Fibroblast of skin of abdomen (primary cell): ENCODE measurements at places on chromosomes 5 and 9.

DNA sequence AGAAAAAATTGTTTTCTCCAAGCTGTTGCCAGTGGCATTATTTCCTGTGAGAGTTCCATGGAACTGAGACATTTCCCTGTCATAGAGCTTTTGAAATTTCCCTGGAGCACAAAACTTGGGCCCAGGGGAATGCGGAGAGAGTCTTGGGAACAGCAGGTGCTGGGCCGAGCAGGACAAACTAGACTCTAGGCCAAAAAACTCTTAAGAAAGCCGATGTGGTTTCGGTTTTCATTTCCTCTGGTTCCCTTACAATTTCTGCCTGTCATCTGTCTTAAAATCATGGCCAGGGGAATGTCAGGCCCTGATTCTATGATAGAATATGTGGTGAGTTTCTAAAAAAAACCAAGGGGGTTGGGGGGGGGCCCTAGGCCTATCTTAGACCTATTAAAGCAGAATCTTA, 4.6 kb downstream of the SLC35A4 start:
- DNase-seq, result no peak

- no peak for DNase-seq
Measured at GRCh38 chr5:63928451-63928850, 33.8 kb downstream of the HTR1A start.

- no peak for DNase-seq
Measured at GRCh38 chr5:11164531-11165294, 403.7 kb upstream of the DAP start.

GRCh38 chr5:132103969-132104391, 30.4 kb downstream of the CSF2 start:
- no peak for DNase-seq

DNA sequence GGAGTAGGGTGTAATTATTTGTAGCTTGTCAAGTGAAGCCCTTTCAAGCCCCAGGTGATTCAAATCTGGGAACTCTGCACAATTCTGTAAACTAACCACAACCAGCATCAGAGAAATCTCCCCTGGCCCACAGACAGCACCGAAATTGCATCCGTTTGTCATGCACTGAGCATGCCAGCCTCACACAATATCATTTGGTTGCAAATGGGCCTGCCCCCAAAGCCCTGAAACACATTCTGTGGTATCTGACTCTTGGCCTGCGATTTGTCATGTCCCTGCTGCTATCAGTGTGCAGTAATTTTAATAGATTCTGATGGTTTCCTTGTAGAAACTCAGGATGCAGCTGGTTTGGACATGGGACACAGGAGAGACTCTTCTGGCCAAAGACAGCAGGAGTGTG, 35.3 kb downstream of the SNX24 start:
- peak; percentile 22 for DNase-seq

GRCh38 chr9:96510258-96510657, 60.3 kb downstream of the HABP4 start:
- no peak for DNase-seq

- peak; percentile 54 for DNase-seq
Measured at GRCh38 chr9:136944212-136944518, 373 bp downstream of the FBXW5 start.

DNA sequence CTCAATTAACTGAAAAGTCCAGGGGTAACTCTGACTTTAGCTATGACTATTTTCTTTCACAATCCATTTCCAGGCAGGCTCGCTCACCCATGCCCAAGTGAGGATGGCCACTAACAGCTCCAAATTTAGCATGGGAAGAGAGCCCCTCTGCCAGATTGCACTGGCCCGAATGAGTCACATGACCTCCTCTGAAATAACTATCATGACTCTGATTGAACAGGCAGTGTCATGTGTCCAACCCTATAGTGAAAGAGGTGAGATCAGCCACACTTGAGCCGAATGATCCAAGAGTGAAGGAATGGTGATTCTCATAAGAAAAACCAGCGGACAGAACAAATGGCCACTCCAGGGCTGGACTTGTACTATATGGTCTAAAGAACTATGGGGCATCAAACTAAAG, 242.3 kb downstream of the NSG2 start:
- no peak for DNase-seq

DNA sequence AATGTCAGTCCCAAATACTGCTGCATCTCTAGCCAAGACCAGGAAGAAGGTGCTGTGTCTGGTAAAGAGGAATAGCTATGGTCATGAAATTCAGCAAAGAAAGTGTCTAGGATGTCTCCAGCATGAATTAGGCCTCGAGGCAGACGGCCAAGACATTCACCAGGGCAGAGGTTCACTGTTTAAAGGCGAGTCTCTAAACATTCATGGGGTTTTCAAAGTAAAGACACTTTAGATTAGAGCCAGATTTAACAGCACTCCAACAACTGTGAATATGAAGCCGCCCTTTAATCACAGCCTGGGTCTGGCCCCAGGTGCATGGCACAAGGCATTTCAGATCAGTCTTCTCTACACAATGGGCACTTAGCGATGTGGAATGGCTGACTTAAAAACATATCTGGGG, 95.0 kb downstream of the ANKH start:
- no peak for DNase-seq

GRCh38 chr5:139671096-139671841, 23.1 kb downstream of the CXXC5 start:
- no peak for DNase-seq

DNA sequence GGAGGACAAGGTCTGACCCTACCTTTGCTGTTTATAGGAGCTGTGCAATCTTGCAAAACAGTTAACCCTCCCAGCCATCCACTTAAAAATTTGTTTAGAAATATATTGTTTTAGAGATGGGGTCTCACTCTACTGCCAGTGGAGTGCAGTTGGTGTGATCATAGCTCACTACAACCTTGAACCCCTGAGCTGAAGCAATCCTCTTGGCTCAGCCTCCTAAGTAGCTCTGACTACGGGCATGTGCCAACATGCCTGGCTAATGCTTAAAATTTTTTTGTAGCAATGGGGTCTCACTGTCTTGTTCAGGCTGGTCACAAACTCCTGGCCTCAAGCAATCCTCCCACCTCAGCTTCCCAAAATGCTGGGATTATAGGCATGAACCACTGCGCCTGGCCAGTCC, 120.2 kb upstream of the PJA2 start:
- no peak for DNase-seq

- no peak for DNase-seq
Measured at GRCh38 chr5:155822177-155822576, 504.8 kb upstream of the SGCD start.

GRCh38 chr5:34686762-34687268, 30.7 kb downstream of the RAI14 start:
- peak; percentile 96 for DNase-seq

DNA sequence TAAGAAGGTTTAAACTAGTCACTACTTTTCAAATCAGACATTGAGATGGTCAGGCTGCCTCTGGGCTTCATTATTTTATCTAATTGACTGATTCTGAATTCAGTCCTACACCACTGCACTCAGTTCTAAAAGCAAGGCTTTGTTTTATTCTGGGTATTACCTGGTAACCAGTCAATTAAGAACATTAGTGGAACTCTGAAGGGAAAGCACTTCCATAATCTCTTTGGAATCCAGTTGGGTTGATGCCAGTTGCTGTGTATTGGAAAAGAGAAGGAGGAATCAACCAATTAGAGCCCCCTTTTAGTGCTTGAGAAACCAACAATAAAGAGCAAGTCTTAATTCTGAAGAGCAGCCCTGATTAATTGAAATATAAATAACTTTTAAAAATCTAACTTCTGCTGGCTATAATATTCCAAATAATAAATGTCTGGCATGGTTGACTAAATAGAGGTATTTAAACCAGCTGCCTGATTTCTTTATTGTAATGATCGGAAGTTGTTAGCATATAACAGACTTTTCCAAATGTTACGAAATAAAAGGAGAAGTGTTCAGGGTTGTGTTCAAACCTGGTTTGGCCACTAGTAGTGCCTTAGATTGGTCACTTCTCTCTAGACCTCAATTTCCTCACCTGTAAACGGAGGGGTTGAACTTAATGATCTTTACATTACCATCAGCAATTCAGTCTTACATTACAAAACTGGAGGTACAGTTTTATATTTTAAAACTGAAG, 32.0 kb downstream of the CPEB4 start:
- DNase-seq, result peak; percentile 43

- DNase-seq, result no peak
Measured at GRCh38 chr5:157744051-157745011, 819 bp downstream of the LSM11 start.

DNA sequence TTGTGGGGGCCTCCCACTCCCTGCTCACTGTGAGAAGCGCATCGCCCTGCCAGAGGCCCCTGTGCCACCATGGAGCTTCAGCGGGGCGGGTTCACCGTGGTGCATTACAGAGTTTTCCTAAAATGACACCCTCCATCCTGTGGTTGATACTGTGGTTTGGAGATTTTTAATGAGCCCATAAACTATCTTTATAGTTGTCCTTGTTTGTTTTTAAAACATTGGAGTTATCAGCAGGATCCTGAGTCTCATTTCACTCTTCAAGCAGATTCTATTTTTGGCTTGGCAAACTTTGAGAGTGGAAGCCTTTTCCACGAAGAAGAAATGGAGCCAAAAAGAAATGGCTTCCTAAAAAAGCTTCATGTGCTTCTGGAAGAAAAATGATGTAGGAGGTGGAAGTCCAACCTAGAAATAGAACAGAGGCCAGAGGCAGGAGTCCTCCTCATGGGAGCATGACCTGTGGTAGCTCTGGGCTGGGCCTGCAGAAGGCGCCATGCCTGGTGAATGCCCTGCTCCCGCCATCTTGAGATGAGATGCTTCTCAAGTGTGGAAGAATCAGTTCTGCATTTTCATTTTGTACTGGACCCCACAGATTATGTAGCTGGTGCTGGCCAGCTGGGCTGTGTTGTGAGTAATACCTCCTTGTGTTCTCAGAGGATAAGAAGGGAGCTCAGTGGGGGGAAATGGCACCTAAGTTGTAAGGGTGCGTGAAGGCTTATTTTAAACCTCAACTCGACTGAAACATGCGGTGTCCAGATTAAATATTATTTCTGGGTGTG, 79.0 kb upstream of the RAI14 start:
- DNase-seq, result peak; percentile 19

- DNase-seq, result no peak
Measured at GRCh38 chr9:124802426-124802825, 25.5 kb downstream of the OLFML2A start.

- DNase-seq, result no peak
Measured at GRCh38 chr5:125011014-125011413, 264.6 kb upstream of the ZNF608 start.

DNA sequence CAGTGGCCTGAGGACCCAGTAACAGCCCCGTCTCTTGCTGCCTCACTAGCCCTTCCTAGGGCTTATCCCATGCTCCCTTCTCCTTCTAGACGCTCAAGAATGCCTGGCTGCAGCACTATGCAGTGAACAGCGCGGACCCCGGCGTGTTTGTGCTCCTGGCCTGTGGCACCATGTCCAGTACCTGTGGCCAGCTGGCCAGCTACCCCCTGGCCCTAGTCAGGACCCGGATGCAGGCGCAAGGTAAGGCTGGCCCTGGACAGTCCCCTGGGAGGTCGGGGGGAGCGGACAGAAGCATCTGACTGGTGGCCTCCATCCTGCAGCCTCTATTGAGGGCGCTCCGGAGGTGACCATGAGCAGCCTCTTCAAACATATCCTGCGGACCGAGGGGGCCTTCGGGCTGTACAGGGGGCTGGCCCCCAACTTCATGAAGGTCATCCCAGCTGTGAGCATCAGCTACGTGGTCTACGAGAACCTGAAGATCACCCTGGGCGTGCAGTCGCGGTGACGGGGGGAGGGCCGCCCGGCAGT, 20.5 kb downstream of the PTGES2 start:
- no peak for DNase-seq

GRCh38 chr5:62043289-62044280, 262.4 kb upstream of the KIF2A start:
- DNase-seq, result no peak

DNA sequence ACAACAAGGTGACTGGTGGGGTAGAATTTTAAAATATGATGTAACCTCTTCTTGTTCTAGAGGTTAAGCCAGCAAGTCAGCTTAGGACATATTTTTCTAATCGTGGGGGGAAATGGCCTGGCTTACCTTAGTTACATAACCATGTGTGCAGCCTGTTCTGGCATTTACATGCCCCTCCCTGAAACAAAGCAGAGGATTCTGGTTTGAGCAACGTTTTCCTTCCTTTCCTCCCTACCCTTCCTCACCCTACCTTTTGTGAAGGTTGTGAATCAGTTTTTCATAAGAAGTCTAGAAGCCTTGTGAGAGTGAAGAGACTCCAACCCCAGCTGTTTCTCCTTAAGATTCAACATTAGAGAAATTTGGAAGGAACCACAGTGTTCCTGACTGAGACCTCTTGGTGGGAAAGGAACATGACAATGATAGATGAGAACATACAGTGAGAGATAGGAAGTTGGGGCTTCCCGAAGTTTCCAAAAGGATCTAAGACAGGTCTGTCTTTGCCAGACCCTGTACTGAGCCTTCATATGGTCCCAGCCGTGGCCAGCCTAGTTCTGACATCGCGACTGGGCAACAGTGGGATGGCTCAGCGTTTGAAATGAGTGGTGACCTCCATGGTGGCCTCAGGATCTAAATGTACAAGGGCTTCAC, 365.2 kb downstream of the SPATA31D1 start:
- peak; percentile 8 for DNase-seq

- DNase-seq, result peak; percentile 58
Measured at GRCh38 chr5:126395198-126395597, 28.0 kb upstream of the GRAMD2B start.

GRCh38 chr9:75152416-75152815, 64.1 kb downstream of the OSTF1 start:
- no peak for DNase-seq

DNA sequence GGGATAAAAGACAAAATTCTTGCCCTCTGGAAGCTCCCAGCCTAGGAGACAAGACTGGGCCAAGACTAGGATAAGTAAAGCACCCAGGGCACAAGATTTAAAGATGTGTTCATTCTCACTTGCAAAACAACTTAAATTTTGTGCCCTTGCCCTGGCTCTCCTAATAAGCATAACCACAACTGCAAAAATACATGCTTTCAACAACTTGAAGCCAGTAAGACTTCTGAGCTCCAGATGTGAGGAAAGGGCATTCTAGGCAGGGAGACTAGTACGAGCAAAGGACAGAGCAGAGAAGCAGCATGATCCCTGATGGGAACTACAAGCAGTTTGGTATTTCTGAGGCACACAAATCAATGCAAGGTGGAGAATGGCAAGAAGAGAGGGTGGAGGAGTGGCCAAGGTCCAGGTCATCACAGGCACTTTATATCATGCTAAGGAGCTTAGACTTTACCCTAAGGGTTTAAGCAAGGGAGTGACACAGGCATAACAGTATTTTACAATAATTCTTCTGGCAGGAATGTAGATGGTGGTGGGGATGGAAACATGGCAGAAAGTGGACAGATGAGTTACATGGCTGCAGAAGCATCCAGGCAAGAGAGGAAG, 30.1 kb upstream of the SIL1 start:
- DNase-seq, result no peak

- peak; percentile 72 for DNase-seq
Measured at GRCh38 chr5:60332244-60333004, 367.5 kb downstream of the DEPDC1B start.

GRCh38 chr9:124410321-124410913, 4.8 kb downstream of the PSMB7 start:
- no peak for DNase-seq

- no peak for DNase-seq
Measured at GRCh38 chr9:131578731-131579504, 33.6 kb downstream of the PRRT1B start.
